ENCODE measurements at places on chromosomes 13 and 19.

GRCh38 chr19:38162632-38163031 is 61.4 kb downstream of the DPF1 start:
- no peak for DNase-seq

GRCh38 chr19:19445911-19446361 is 40.5 kb downstream of the GATAD2A start:
- no peak for DNase-seq

GRCh38 chr19:5339950-5340636 is 519 bp downstream of the PTPRS start:
- DNase-seq = no peak

DNA sequence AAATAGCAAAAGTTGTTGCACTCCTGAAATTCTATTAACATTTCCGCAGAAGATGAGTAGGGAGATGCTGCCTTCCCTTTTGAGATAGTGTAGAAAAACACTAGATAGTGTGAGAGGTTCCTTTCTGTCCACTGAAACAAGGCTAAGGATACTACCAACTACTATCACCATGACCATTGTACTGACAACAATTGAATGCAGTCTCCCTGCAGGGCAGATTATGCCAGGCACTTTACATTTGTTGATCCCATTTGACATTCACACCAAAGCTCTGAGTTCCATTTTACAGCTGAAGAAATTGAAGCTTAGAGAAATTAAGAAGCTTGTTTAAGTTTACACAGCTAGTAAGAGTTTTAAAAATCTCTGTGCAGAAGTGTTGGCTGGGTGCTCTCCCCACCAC is 55.0 kb downstream of the CYSLTR2 start:
- DNase-seq = no peak

DNA sequence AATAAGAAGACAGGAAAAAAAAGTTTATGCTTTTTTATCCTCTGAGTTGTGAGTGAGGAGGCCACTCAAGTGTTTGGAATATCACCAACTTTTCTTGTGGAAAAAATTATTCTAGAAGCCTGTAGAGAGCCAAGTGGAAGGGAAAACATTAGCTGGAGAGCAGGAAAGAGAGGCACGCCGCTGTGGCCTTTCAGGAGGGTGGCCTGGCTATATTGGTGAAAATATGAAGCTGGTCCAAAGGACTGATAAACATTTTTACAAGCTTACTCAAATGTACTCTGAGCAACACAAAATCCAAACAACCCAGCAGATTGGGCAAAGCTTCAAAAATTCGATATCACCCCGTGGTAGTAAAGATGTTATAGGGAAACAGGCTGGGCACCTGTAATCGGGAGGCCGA is 2.3 kb upstream of the EIF3G start:
- no peak for DNase-seq

DNA sequence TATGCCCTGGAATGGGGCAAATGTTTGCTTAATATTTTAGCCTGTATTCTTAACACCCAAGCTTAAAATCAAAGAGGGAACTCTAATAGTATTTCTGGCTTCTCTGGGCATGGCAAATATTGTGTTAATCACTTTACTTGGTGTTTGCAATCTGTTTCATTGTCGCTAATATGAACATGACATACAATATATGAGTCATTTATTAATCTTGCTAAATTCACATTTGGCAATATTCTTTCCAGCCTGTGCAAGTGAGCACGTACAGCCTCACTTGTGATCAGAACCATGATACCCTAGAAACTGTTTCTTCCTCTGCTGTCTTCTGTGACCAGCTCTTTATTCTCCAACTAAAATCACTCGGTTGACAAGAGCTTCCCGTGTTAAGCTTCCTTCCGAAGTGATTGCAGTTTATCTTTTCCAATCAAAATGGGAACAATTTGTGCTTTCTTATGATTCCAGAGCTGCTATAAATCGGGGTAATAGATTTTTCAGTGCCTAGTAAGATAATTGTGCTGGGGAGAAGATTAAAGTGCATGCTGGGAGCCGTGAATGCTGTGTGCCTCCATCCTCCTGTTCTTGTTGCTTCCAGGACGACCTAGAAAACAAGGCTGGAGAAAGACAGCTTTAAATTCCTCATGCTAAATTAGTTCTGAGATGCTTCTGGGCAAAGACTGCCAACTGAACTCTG is 153.0 kb upstream of the TMTC4 start:
- no peak for DNase-seq

GRCh38 chr13:27789495-27790303 is 2.6 kb upstream of the GSX1 start:
- no peak for DNase-seq

GRCh38 chr19:46785054-46785979 is 3.1 kb downstream of the SLC1A5 start:
- no peak for DNase-seq

DNA sequence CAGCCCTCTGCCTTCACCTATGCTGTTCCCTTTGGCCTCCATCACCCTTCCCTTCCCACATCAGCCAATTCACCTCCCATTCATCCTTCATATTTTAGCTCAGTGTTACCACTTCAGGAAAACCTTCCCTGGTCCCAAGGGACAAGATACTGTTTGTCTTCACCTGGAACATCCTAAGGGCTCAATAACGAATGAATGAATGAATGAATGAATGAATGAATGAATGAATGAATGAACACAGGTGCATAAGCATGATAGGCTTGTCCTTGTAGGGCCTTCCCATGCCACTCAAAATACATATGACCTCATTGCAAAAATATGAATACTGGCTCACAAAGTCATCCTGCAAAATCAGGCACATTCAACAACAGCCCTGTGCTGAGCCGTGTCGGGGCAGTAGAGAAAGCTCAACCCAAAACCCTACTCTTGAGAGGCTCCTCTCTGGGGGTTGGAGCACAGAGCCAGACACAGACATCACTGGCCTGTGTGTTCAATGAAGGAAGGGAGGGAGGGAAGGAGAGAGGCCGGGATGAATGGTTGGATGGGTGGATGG is 33.7 kb upstream of the TPM4 start:
- DNase-seq = no peak

- no peak for DNase-seq
Observed at GRCh38 chr13:71789693-71790329, 77.2 kb downstream of the DACH1 start.

DNA sequence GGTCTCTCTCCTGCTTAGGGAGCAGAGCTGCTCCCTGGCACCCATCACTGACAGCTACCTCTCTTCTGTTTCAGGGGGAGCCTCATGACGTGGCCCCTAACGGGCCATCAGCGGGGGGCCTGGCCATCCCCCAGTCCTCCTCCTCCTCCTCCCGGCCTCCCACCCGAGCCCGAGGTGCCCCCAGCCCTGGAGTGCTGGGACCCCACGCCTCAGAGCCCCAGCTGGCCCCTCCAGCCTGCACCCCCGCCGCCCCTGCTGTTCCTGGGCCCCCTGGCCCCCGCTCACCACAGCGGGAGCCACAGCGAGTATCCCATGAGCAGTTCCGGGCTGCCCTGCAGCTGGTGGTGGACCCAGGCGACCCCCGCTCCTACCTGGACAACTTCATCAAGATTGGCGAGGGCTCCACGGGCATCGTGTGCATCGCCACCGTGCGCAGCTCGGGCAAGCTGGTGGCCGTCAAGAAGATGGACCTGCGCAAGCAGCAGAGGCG is 23.2 kb upstream of the NCCRP1 start:
- no peak for DNase-seq

DNA sequence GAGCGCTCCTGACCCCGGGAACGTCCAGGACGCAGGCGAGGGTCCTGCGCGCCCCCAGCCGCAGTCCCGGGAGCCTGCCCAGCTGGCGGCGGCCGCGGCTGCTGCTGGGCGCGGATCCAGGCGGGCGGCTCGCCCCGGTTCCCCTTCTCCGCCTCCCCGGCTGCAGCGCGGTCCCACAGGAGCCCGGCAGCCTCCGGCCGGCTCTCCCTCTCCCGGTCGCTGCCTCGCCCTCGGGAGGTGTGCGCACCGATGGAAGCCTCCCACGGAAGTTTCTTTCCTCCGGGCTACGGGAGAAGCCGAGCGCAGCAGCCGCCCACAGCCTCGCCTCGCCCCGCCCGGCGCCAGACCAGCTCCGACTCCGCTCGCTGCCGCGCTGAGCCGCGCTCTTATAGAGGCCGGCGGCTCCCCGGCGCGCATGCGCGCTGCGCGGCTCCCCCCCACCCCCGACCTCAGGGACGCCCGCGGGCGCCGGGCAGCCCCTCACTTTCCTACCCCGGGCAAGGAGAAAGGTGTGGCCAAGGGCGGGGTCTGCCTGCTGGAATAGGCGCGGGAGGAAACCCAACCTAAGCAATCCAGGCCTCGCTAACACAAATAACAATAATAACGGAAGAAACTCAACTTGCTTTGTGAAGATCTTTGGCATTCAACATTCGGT is at the start of gene SHISA2:
Gene SHISA2, minus strand, starts transcription at position 360 of the 655 bp plus-strand sequence. CDS start 1,041 bp downstream, outside the sequence.
- no peak for DNase-seq

GRCh38 chr13:113408562-113408961 is 44.6 kb upstream of the GRTP1 start:
- DNase-seq = no peak

GRCh38 chr13:113565526-113566226 is 18.9 kb upstream of the TFDP1 start:
- DNase-seq = no peak

DNA sequence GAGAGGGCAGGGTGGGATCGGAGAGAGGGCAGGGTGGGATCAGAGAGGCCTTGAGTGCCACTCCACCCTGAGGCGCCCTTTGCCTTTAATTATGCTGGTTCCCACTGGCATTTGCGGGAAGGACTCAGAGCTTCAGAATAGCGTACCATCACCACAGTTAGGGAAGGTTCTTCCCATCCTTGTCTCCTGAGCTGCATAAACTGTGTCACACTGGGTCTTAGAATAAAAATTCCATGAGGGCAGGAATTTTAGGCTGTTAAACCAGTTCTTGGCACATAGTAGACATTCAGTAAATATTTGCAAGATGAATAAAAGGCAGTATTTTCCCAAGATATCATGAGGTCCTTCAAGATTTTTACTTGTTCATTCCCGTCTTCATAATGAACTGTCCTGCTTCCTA is 24.4 kb downstream of the PPP2R1A start:
- no peak for DNase-seq

DNA sequence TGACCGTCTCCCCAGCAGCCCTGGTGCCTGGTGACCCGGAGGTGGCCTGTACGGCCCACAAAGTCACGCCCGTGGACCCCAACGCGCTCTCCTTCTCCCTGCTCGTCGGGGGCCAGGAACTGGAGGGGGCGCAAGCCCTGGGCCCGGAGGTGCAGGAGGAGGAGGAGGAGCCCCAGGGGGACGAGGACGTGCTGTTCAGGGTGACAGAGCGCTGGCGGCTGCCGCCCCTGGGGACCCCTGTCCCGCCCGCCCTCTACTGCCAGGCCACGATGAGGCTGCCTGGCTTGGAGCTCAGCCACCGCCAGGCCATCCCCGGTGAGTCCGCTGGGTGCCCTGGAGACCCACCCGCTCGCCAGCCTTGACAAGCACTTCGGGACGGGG is 2.2 kb downstream of the MADCAM1 start:
- no peak for DNase-seq

GRCh38 chr19:48321372-48321621 is 4.1 kb upstream of the EMP3 start:
- peak; percentile 91 for DNase-seq

- DNase-seq = no peak
Observed at GRCh38 chr19:56993851-56994250, 125.9 kb upstream of the USP29 start.

GRCh38 chr13:112885782-112886268 is 83.2 kb upstream of the MCF2L start:
- no peak for DNase-seq

DNA sequence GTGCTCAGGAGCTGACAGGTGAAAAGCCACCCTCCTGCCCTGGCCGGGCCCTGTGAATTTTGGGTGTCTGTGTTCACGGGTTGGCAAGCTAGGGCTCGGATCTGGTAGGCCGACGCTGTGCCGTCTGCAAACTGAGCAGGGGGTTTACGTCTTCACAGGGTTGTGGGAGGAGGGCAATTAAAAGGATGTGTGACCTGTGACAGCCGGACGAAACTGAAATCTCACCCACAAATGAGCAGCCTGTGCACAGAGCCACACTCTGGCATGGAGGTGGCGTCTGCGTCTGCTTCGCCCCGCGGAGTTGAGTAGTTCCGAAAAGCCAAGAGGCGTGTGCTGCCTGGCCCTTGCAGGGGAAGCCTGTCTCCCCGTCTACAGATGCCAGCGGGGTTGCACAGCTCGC is 117.3 kb downstream of the KDM4B start:
- no peak for DNase-seq

- no peak for DNase-seq
Observed at GRCh38 chr19:6837525-6837924, 49.9 kb upstream of the ADGRE1 start.

GRCh38 chr19:31356587-31357314 is 7.5 kb upstream of the TSHZ3 start:
- peak; percentile 46 for DNase-seq

DNA sequence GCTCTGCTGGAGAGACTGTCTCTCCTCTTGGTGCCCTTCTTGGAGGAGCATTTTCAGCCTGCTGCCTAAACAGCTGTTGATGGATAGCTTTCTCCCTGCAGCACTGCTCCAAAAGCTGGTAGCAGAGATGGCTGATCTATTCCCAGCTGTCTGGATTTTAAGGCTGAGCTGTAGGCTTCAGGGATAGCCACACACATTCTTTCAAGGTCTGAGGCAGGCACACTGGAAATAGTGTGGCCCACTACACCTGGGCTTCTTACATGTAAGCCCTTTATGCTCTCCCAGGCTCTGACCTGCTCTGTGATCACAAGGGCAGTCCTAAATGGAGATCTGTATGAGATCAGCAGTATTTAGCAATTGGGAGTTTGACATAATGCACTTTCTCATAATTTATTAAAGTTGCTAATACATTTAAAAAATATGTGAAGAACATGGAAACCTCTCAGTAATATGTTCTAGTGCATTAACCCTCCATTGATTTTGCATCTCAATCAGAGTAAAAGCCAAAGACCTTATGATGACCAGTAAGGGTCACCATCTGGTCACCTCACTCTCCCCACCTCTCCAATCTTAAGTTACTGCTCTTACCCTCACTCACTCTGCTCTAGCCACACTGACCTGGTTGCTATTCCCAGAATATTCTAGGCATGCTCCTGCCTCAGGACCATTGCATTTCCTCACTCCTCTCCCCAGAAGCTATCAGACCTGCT is 91.6 kb downstream of the MBNL2 start:
- no peak for DNase-seq

GRCh38 chr13:48449656-48450055 is 36.7 kb upstream of the LPAR6 start:
- DNase-seq = no peak

GRCh38 chr13:111398196-111398595 is 77.8 kb downstream of the TEX29 start:
- DNase-seq = no peak

DNA sequence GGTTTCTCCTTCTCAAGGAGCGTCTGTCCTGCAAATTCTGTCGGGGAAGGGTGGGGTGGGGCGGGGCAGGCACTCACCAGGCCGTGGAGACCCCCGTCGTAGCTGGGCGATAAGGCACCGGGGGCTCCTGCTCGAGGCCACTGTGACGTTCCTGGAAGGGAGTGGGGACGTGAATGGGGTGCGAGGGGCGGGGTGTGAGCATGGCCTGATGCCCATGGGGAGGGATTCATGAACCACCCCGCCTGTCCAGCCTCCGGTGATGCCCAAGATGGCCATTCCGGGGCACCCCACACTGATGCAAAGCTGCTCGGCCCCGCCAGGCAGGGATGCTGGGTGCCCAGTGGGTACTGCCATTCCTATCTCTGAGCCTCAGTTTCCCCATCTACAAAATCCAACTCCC is 14.4 kb upstream of the UQCR11 start:
- no peak for DNase-seq

- DNase-seq = no peak
Observed at GRCh38 chr13:97318532-97318931, 96.4 kb downstream of the MBNL2 start.

Data from activated T-cell treated with anti-CD3 and anti-CD28 coated beads for 24 hours (primary cell).